ENCODE measurements at places on chromosomes 12 and 14.
A peak's percentile ranks its signal among the peaks of the same experiment; 100 is the strongest.

- DNase-seq, result no peak
Measured at GRCh38 chr12:19166387-19166786, 36.9 kb downstream of the PLEKHA5 start.

DNA sequence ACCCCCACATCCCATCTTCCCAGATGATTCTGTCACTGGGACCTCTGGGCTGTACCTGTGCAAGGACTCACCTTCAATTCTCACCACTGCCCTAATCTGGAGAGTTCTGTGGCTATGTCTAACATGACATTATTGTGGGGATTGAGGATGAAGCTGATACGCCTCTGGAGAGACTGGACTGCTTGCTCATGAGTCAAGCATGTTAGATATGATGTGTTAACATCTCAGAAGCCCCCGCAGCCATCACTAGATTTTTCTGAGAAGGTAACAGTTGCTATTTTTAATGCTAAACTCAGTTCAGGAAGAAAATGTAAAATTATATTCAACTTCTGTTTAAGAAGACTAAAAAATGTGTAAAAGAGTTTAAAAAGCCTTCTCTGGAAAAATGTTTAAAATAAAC is 25.7 kb downstream of the JKAMP start:
- DNase-seq, result no peak

DNA sequence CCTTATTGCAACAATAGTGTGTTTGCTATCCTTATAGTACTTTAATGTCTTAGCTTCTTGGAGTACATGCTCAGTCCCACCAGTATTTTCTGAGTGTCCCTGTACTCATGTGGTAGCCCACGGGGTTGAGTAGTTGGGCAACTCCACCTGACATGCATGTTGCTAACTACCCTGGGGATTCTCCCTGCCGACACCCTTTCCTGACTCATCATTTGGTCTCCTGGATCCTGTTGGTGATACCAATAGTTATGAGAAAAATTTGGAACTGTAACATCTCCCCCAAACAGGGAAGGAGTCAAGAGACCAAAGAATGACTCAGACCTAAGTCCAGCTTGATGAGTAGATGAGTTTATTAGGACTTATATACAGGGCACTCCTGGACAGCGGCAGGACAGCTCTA is 101.6 kb downstream of the BRMS1L start:
- no peak for DNase-seq

DNA sequence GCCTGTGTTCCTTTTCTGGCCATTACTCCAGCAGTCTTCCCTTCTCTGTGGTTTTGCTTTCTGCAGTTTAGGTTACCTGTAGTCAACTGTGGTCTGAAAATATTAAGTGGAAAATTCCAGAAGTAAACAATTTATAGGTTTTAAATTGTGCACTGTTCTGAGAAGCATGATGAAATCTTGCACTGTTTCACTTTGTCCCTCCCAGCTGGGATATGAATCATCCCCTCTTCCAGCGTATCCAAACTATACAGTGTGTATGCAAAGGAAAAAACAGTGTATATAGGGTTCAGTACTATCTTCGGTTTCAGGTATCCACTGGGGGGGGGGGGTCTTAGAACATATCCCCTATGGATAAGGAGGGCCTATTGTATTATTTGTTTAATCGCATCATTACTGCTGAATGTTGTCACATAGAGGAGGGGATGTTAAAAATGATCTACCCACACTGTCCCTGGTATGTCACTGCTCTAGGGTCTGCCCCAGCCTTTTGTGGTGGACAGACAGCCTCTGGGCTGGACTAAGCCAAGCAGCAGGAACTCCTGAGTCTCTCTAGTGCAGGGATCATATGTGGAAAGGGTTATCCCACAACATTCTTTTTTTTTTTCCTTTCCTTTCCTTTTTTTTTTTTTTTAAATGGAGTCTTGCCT is 109.1 kb upstream of the MAX start:
- no peak for DNase-seq

DNA sequence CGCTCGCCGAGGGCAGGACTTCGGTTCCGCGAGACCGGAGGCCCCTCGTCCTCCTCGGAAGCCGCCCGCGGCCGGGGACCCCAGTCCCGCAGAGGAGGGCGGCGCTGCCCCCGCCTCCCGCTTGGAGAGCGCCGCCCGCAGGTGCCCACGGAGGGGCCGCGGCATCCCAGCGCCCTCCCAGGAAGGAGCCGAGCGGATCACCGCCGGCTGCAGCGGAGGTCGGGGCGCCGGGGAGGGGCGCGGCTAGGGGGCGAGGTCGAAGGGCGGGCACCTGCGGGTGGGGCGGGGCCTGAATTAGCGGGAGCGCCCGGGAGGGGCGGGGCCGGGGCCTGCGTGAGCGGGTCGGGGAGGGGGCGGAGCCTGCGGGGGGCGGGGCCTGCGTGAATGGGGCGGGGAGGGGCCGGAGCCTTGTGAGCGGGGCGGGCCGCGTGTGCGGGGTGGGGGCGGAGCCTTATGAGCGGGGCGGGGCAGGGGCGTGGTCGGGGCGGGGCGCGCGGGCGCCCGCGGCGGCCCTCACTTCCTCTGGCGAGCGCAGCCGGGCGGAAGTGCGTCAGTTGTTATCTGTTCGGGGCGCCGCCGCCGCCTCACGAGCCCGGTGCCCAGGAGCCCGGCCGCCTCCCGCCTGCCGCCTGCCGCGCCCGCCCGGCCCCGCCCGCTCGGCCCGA is at the start of gene FBRSL1:
Gene FBRSL1, plus strand, starts transcription at position 550 of the 665 bp plus-strand sequence.
- peak; percentile 92 for DNase-seq

DNA sequence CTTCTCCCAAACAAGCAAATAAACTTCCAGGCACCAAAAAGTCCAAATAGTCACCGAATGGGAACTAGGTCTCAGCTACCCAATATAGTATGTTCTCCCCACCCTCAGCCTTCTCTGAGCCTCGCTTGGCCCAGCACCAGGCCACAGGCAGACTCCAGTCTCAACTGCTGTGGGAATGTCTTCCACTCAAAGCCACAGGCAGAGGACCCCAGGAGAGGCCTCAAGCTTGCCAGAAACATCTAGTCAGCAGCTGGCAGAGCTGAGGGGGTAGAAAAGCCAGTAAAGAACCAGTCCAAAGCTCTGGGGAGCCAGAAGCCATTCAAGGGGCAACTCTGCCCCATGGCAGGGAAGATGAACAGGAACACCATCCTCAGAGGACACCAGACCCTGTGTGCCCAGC is 41.8 kb downstream of the FMNL3 start:
- DNase-seq, result no peak

DNA sequence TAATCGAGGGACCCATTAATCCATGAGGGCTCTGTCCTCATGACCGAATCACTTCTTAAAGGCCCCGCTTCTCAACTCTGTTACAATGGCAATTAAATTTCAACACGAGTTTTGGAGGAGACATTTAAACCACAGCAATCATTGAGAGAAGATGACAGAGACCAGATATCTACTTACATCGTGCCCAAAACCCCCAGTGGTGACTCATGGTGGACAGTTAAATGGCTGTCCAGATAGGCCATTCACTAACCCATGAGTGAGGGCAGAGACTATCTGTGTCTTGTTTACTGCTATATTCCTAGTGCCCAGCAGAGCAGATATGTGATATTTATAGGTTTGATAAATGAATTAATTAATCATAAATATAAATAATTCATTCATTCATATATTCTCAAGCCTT is 20.0 kb upstream of the FLVCR2 start:
- no peak for DNase-seq

DNA sequence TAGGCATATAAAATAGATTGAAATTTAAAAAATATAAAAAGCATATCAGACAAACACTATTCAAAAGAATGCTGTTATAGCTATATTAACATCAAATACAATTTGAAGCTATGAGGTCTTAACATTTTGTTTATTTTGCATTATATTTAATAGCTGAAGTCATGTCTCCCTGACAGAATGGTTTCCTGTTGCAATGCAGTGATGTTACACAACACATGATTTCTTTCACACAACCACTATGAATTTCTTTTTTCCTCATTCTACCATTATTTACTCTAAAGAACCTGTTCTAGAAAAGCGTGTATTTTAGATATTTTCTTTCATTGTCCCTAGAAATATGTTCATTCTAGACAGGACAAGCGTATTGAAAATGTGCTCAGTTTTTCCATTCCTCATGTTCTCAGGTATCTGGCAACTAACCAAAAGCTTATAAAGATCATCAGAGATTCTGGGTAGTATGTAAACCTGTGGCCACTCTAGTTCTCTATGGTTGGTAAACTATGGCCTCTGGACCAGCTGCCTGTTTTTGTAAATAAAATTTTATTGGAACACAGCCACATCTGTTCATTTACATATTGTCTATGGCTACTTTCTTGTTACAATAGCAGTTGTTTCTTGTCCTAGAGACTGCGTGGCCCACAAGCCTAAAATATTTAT is 183.8 kb downstream of the FOXA1 start:
- no peak for DNase-seq

- DNase-seq, result no peak
Measured at GRCh38 chr12:66367015-66367667, 64.8 kb downstream of the HELB start.

DNA sequence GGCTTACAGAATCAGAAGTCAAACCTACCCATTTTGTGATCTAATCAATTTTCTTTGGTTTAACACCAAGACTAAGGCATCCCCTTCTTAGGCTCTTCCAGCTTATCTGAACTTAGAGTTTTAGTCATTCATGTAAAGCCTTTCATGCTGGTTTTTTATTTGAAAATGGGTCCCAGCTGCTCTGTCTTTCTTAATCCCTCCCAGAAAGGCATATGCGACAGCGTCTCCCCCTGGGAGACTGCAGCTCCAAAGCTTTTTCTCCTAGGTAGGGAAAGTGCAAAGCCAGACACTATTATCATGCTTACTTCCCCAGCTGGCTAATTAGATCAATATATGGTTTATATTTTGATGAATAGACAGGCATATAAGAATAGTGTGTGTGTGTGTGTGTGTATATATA is 96.6 kb upstream of the E2F7 start:
- DNase-seq, result no peak

GRCh38 chr12:86435053-86435452 is 178.9 kb upstream of the MGAT4C start:
- DNase-seq, result no peak

- no peak for DNase-seq
Measured at GRCh38 chr12:107967170-107967569, 161.9 kb upstream of the WSCD2 start.

All from stimulated activated CD4-positive, alpha-beta T cell treated with anti-CD3 and anti-CD28 coated beads, Interleukin-2, amount 100 ng/mL, for 24 hours (primary cell).